Effector CD4-positive, alpha-beta T cell (primary cell): ENCODE measurements at places on chromosomes 6 and 20.

GRCh38 chr6:35052694-35053565 is 88.2 kb downstream of the TCP11 start:
- no peak for DNase-seq

GRCh38 chr6:11392778-11393507 is 144.6 kb upstream of the TMEM170B start:
- no peak for DNase-seq

DNA sequence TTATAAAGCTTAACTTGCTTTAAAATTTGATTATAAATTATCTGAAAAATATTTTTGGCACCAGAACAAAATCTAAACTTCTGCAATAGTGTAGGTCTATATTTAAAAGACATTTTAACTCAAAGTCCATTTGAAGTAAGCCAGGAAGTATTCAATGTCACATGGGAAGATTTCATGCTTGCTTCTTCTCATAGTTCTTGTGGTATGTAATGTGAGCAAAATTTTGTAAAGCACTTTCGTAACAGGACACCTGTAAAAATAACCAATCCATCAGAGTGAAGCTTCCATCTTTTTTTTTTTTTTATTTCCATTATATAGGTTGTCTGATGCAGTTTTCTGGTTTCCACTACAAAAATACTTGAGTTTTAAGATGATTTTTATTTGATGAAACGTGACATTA is 386.1 kb downstream of the LAMA2 start:
- no peak for DNase-seq

GRCh38 chr20:42046371-42047085 is 428.4 kb upstream of the CHD6 start:
- DNase-seq = no peak

DNA sequence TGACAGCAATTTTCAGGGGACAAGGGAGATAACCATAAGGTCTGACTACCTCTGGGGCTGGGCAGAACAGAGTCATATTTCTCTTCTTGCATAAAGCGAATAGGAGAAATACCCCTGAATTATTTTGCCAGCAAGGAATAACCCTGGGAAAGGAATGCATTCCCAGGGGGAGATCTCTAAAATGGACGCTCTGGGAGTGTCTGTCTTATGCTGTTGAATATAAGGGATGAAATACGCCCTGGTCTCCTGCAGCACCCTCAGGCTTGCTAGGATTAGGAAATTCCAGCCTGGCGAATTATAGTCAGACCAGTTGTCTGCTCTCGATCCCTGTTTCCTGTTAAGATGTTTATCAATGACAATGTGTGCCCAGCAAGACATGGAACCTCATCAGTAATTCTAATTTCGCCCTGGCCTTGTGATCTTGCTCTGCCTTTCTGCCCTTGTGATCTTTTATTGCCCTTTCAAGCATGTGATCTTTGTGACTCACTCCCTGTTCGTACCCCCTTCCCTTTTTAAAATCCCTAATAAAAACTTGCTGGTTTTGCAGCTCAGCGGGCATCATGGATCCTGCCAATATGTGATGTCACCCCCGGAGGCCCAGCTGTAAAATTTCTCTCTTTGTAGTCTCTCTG is 221.6 kb upstream of the HS3ST5 start:
- no peak for DNase-seq

GRCh38 chr6:129498541-129498940 is 211.4 kb downstream of the ARHGAP18 start:
- DNase-seq = no peak

DNA sequence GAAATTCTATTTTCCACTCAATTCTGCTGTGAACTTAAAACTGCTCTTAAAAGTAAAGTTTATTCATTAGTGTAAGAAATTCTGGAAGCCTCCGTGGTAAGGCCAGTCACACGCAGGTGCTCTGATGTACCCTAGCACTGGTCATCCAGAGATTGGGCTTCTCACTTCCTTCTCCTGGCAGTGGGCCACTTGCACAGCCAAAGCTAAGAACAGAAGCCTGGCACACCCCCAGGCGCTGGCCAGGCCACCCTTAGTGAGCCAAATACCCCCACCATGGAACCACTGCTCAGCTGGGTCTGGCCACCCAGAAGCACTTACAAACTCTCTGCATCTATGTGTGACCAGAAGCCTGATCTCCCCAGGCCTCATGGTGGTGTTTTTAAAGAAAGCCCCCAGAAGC is 35.3 kb upstream of the ARFGEF2 start:
- DNase-seq = no peak

DNA sequence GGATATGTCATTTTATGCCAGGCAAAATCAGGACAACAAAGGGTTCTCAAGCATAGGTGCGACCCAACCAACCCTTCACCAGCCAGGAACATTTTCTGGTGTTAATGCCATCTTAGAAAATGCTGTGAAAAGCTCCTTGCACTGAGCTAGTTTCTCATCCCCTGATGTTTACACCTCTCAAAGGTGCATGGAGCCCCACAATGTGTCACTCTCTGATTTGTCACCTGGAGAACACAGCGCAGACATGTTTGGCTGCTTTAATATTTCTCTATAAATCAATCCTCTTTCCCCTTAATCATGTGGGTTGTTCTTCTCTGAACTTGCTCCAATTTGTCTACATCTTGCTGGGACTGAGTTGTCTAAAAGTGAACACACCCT is 244.3 kb downstream of the TSHZ2 start:
- DNase-seq = no peak

- DNase-seq = peak; percentile 23
These were observed 1.0 kb upstream of the E2F3 start for GRCh38 chr6:20400456-20401204.

- no peak for DNase-seq
These were observed 1.4 kb downstream of the CDK5RAP1 start for GRCh38 chr20:33399924-33400323.

DNA sequence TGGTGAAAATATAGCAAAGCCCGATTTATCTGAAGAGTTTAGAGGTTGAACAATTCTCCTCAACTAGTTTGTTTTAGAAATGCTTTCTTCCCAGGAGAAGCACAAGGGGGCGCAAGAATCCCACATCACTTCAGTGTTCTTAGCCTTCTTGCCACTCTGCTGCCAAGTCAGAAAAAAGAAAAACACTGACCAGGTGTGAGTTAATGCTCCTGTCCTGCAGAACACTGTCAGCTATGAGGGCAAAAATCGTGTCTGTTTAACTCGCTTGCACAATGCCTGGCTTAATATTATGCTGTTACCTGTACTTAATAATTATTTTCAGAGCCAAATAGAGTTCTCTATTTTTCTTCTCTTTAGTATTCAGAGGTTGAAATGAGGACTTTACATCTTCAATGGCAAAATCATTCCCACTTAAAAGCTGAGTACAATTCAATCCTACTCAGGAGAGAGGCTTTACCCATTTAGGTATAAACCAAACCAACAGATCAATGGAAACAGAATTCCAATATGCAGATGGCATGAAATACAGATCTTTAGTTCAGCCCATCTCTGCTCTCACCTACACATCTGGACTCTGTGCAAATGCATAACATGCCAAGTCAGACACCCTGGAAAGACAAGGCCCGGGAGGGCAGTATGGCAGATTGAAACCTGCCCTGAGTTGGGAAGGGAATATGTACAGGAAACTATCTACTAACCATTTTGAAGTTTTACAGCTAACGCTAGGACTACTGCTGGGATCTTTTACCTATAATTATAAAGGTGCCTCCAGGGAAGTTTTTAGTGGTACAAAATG is 71.4 kb upstream of the TULP1 start:
- DNase-seq = peak; percentile 68

DNA sequence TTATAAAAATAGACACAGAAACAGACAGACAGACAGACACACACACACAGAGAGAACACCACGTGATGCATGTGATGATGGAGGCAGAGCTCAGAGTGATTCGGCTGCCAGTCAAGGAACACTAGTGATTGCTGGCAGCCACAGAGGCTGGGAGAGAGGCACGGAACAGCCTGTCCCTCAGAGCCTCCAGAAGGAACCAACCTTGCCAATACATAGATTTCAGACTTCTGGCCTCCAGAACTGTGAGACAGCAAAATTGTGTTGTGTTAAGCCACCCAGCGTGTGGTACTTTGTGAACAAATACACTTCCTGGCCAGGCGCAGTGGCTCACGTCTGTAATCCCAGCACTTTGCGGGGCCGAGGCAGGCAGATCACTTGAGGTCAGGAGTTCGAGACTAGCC is 9.5 kb upstream of the PARD6B start:
- DNase-seq = no peak

GRCh38 chr6:96816301-96816817 is 20.9 kb downstream of the GPR63 start:
- DNase-seq = no peak

GRCh38 chr6:164266851-164267250 is 852.3 kb downstream of the QKI start:
- DNase-seq = no peak

DNA sequence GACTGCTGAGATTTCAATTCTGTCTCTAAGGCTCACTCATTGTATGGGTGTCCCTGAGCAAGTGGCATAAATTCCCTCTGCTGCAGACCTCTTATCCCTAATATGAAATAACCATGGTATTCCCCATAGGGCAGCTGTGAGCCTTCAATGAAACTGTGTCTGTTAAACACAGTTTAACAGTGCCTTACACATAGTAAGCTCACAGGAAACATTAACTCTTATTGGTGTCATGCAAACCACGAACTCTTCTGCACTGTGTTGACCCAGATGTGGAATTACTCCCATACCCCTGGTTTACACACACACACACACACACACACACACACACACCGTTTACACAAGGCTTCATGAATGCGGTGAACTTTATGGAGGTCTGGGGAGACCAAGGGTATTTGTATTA is 23.2 kb downstream of the DAAM2 start:
- no peak for DNase-seq

DNA sequence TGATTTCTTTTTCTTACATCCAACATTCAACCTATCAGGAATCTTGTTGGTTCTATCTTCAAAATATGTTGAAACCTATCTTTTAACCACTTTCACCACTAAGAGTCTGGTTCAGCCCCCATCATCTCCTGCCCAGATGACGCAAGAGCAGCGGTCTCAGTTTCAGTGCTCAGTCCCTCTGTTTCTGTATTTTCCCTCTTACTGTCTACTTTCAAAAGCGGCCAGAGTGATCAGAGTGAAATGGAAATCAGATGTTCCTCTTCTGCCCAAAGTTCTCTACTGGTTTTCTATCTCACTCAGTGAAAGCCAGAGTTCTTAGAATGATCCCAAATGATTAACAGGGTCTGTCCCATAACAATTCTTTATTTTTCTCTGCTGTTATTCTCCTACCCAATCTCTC is 147.9 kb upstream of the PDE7B start:
- no peak for DNase-seq

- DNase-seq = no peak
These were observed 53.2 kb upstream of the BMP2 start for GRCh38 chr20:6714279-6714711.

DNA sequence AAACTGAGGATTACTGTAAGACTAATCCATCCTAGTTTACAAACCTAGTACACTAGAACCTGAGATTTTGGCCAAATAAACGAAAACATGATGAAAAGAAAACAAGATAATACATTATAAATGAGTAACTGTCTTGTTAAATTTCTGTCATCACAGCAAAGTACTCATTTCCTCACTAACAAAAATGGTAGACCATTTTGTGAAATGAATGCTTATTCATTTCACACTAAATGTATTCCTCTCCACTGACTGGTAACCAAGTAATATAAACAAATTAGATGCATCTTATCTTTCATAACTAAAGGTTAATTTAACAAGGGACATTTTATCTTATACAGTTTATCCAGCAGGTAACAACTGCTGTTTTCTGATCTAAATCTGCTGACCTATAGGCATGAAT is 143.7 kb downstream of the REV3L start:
- DNase-seq = no peak

GRCh38 chr6:142846883-142847287 is 98.1 kb downstream of the HIVEP2 start:
- no peak for DNase-seq

DNA sequence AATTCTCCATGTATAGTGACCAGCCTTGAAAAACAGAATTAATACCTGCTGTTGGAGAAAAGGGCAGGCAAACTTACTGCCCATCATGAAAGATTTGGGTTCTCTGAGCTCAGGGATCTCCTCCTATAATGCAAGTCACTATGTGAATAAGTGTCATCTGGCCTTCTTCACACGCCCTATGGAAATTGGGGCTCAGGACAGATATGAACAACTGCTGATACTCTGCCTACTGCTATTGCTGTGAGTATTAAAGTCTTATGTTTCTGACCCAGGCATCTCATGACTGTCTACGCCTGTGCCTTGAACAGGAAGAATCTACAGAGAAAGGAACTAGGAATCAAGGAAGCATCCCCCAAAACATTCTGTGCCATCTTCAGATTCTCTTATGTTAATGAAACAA is 226.1 kb downstream of the SOD2 start:
- DNase-seq = no peak

DNA sequence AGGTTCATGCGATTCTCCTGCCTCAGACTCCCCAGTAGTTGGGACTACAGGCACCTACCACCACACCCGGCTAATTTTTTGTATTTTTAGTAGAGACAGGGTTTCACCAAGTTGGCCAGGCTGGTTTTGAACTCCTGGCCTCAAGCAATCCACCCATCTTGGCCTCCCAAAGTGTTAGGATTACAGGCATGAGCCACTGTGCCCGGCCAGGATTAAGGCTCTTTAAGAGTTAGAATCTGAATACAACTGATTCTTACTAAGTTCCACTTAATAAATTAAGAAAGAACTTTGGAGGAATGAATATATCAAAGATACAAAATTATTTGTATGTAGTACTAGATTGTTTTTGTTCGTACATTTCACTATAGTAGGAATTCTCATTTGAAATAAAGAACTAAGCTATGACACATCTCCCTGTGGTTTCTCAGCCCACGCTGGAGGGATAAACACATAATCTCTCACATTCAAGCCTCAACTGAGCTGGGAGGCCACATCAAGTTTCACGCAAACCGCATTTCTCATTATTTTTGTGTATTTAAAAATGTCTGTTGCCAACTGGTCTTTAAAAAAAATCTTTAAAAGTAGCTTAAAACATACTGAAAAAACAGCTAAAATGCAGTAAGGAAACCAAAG is 34.2 kb downstream of the DTNBP1 start:
- DNase-seq = no peak

DNA sequence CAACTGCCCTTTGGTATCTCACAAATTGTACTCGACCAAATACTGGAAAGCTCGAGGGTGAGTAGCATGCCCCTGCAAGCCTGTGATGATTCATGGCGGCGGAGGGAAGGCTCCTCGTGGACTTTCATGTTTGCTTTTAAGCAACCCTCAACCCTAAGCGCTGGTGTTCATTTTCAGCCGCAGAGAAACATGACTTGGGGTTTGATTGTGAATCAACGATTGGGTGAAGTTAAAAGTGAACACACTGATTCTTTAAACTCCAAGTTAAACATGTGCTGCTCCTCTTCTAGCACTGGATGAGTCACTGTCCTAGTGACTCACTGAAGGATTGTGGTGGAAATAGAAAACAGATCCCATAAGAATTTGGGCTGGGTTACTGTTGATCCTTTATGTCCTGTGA is 8.3 kb downstream of the CD109 start:
- no peak for DNase-seq

DNA sequence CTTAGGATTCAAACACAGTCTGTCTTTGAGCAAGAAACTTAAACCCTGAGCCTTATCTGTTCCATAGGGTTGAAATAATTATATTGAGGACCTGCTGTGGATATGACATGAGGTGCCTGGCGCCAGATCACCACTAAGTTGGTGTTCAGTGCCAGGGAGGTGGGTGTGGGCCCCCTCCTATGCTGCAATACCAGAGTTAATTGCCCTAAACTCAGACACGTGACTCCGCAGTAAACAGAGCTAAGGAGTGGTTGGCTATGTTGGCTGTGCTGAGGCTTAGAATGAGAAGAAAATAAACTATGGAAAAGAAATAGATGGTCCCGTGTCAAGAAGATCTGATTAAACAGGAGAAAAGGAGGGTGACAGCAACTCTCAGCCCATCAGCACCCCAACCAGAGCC is 419.4 kb upstream of the JARID2 start:
- DNase-seq = no peak

- peak; percentile 42 for DNase-seq
These were observed 1.2 kb downstream of the TRIB3 start for GRCh38 chr20:381581-382290.
